ENCODE measurements at places on chromosomes 11 and 22.

- DNase-seq: peak; percentile 13
Measured at GRCh38 chr22:39349506-39349966, 255 bp upstream of the SYNGR1 start.

GRCh38 chr11:66478729-66479393, 1.4 kb upstream of the DPP3 start:
- peak; percentile 40 for DNase-seq

GRCh38 chr22:47759909-47760308, 997.5 kb downstream of the TBC1D22A start:
- DNase-seq: no peak

DNA sequence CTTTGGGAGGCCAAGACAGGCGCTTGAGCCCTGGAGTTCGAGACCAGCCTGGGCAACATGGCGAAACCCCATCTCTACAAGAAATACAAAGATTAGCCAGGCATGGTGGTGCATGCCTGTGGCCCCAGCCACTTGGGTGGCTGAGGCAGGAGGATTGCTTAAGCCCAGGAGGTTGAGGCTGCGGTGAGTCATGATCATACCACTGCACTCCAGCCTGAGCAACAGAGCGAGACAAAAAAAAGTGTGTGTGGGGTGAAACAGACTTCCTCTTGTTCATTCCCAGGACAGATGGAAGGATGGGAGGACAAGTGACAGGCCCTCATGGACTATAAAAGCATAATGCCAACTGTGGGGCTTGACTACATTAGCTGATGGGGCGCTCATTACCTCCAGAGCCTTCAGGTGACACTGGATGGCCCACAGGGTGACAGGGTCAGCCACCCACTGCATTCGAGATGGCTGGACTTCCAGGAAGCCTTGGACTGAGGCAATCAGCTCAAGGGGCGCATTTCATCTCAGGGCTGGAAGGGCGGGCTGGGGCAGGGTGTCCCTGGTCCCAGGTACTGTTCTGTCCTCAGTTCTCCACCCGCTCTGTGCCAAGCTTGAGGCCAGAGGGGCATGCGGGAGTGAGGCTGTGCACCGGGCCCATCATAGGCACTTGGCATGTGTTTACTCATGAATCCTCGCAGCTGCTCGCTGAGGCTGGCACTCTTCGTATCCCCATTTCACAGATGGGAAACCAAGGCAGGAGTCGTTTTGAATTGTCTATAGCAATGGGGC, 12.5 kb downstream of the NPTXR start:
- no peak for DNase-seq

DNA sequence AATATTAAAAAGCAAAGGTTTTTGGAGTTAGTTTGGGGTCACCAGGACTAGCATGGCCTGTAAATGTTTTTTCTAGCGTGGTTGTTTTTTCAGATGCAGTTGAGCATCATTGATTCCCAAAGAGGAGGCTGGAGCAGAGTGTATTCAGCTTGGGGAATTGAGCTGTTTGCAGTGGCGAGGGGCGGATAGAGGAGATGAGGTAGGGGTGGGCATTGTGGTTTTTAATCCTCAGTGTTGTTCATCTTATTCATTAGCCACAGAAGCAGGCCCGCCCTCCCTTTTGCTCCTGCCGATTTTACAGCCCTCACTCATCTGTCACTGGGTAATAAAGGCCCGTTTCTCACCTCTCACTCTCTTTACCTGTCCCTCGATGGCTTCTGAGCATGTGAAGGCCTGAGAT, 51.4 kb downstream of the NF2 start:
- DNase-seq: no peak

DNA sequence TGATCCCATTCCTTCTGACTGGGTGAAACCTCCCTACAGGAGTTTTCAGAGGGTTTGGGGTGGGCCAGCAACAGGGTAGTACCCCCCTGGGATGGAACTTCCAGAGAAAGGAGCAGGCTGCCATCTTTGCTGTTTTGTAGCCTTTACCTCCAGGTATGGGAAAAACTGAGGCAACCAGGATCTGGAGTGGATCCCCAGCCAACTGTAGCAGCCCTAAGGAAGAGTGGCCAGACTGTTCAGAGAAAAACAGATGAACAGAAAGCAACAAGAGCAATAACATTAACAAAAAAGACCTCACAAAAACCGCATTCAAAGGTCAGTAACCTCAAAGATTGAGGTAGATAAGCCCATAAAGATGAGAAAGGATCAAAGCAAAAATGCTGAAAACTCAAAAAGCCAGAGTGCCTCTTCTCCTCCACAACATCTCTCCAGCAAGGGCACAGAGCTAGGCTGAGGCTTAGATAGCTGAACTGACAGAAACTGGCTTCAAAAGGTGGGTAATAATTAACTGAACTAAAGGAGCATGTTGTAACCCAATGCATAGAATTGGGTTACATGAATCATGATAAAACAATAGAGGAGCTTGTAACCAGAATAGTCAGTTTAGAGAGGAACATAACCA, 1288.6 kb upstream of the CNTN5 start:
- no peak for DNase-seq

GRCh38 chr11:126951465-126951864, 49.1 kb downstream of the KIRREL3 start:
- no peak for DNase-seq
